NB4 (cell line): ENCODE measurements at places on chromosomes 13 and 19.

GRCh38 chr19:33389421-33390100, 16.1 kb downstream of the CEBPG start:
- DNase-seq, result no peak

GRCh38 chr19:4063369-4064148, 3.1 kb downstream of the ZBTB7A start:
- DNase-seq, result no peak

DNA sequence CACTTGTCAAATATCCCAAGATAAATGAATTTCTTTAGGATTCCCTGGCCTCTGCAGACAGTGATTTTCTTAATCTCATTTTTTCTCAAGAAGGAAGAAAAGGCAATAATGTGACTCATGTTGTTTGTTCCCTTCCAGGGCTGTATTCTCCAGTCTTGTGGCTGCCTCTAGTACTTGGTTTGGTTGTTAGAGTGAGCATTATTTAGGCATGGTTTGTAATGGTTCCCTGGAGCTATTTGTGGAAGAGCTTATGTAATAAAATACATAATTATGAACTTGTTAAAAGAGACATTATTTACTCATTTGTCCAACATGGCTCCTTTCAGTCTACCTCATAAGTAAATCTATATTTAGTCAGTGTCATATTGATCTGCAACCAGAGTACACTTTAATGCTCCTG, 270.4 kb downstream of the DCT start:
- DNase-seq, result no peak

GRCh38 chr19:16001481-16002312, 52.9 kb downstream of the OR10H4 start:
- peak; percentile 81 for DNase-seq

GRCh38 chr19:56105090-56105701, 15.9 kb downstream of the ZNF787 start:
- no peak for DNase-seq

DNA sequence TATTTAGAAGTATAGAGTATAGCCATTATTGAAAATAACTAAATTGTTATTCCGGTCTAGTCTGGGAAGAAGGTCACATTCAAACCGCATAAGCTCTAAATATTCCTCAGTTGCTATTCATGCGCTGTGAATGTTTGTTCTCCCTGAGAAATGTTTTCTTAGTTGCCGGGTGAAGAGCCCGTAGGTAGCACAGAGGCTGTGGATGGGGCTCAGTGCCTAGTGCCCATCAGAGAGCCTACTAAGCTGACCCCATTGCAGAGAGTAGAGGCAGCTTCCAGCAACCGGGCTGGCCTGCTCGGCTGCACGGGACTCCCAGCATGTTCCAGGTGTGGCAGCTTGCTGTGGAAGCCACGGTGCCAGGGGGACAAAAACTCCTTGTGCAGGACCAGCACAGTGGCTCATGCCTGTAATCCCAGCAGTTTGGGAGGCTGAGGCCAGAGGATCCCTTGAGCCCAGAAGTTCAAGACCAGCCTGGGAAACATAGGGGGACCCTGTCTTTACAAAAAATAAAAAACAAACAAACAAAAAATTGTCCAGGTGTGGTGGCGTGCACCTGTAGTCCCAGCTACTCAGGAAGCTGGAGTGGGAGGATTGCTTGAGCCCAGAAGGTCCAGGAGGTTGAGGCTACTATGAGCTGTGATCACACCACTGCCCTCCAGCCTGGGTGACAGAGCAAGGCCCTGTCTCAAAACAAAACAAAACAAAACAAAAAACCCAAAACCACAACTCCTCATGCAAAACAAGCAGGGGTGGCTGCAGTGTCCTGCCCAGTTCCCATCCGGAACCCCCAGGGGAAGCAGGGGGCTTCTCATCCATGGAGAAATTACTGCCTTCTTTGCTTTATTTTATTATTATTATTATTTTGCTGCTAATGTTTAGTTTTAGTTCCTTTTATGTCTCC, 82.5 kb downstream of the KCTD15 start:
- no peak for DNase-seq

GRCh38 chr13:103510007-103510535, 443.9 kb upstream of the SLC10A2 start:
- no peak for DNase-seq

DNA sequence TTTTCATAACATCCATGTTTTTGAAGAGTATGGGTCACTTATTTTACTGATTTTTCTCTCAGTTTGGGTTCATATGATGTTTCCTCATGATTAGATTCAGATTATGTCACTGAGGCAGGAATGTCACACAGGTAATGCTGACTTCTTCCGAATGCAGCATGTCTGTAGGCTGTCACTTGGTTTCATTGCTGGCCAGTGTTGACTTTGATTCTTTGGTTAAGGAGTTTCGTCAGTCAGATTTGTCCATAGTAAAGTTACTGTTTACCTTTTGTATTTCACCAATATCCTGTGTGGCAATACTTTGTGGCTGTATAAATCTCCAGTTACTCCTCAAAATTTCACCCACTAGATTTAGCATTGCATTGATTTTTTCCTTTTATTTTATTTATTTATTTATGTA, 105.6 kb downstream of the MRPL57 start:
- DNase-seq, result no peak

DNA sequence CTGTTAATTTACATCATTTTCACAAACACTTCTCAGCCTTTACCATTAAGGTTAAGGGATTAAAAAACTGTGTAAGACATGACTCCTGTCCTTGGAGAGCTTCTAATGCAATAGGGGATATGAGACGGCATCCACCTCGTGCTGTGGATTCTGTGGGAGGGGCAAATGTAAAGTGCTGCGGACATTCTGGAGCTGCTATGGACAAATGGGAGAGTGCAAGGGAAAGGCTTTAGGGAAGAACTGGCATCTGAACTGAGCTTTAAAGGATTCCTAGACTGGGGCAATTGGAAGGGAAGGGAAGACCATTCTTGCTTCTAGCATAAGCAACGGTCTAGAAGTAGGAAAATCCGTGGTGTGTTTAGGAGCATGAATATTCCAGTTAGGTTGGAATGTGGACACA, 31.4 kb downstream of the CDADC1 start:
- DNase-seq, result no peak

- no peak for DNase-seq
Measured at GRCh38 chr13:27186295-27186694, 14.7 kb upstream of the USP12 start.

GRCh38 chr19:55473225-55474012, 3.0 kb upstream of the ZNF628 start:
- no peak for DNase-seq

DNA sequence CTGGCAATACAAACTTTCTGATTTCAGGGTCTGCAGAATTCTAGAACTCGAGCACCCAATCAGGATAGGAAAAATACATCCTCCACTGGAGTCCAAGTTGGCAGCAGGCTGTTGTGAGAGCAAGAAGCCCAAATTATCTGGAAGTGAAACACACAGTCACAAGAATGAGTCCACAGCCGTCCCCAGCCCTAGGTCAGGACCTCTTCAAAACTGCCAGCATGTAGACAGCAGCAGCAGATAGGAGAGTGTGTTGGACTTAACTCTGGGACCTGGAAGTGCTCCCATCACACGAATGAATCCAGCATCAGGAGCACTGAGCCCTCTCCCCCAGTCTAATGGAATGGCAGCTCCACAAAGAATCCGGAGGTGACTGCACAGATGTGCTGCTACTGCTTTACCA, 420.7 kb downstream of the OXGR1 start:
- DNase-seq, result no peak

- no peak for DNase-seq
Measured at GRCh38 chr19:7682175-7682855, 1.7 kb downstream of the TRAPPC5 start.

- no peak for DNase-seq
Measured at GRCh38 chr13:85724546-85725432, 74.4 kb downstream of the SLITRK6 start.

- peak; percentile 69 for DNase-seq
Measured at GRCh38 chr19:1747285-1748114, 5.8 kb upstream of the ONECUT3 start.

GRCh38 chr19:7242601-7243258, 51.5 kb downstream of the INSR start:
- peak; percentile 63 for DNase-seq

GRCh38 chr13:48411147-48411794, 1.6 kb downstream of the LPAR6 start:
- DNase-seq, result no peak

DNA sequence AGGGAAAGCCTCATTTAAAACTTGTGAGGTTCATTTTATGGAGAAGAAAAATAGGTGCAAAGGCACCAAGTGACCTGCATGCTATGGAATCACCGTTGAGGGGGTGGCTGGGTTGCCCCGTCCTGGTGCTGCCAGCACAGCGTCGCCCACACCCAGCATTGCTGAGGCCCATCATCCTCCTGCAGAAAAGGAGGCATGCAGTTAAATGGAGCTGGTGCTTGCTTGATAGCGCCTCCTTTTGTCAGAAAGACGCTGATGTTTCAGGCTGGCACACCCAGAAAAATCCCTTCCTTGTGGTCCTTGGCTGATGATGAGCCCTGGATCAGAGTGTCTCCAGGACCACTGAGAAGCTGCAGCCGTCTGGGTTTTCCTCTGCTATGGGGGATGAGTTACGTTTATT, 36.9 kb downstream of the DHRS12 start:
- DNase-seq, result peak; percentile 46

- DNase-seq, result no peak
Measured at GRCh38 chr13:51524829-51525566, 59.3 kb upstream of the WDFY2 start.
